ENCODE measurements at places on chromosomes 3 and 15.

GRCh38 chr3:44902628-44903027 lies 28.2 kb downstream of the TGM4 start:
- no peak for DNase-seq

- no peak for DNase-seq
Measured at GRCh38 chr3:42148982-42149432, 57.9 kb downstream of the TRAK1 start.

GRCh38 chr3:16916840-16917239 lies 32.1 kb downstream of the PLCL2 start:
- no peak for DNase-seq

DNA sequence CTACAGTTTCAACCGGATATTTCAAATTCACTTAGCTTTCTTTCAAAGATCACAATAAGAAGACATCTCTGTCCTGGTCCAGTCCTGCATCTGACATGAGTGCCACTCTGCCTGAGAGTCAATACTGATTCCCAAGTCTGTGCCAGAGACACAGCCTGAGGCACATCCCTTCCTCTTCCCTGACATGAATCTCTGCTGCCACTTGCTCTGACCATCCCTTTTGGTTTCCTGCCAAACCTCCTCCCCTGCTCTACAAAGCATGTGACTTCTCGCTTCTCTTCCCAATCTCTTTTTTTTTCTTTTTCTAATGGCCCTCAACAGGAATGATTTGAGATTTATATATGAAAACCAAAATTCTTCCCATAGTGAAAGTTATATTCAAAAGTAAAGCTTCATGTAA lies 117.9 kb downstream of the MECOM start:
- no peak for DNase-seq

- no peak for DNase-seq
Measured at GRCh38 chr3:193114431-193115340, 126.3 kb upstream of the PLAAT1 start.

GRCh38 chr3:29683018-29683993 lies 402.4 kb downstream of the RBMS3 start:
- DNase-seq = no peak

DNA sequence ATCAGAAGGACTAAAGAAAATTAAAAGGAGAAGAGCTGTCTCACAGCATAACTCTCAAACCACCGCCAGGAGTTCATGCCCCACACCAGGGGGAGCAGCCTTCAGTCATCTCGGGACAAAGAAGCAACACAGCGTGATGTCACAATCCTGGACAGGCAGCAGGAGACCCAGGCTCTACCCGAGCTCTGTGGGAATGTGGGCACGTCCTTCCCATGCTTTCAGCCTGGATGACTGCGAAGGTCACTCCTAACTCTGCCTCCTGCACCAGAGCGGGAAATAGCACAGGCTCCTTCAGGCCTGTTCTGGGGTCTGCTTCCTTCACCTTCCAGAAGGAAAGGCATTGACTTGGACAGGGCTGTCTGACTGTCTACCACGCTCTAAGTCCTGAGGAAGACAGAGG lies 31.3 kb downstream of the NOX5 start:
- no peak for DNase-seq

GRCh38 chr15:71443538-71443937 lies 328.3 kb downstream of the THSD4 start:
- DNase-seq = peak; percentile 44

GRCh38 chr15:81419332-81419943 lies 45.4 kb upstream of the TMC3 start:
- DNase-seq = no peak

- peak; percentile 58 for DNase-seq
Measured at GRCh38 chr15:90219421-90220141, 14.2 kb downstream of the CIB1 start.

- no peak for DNase-seq
Measured at GRCh38 chr3:62835554-62836236, 39.5 kb downstream of the CADPS start.

- DNase-seq = no peak
Measured at GRCh38 chr3:11170052-11170770, 15.9 kb downstream of the HRH1 start.

- no peak for DNase-seq
Measured at GRCh38 chr3:107251819-107252218, 125.4 kb upstream of the CCDC54 start.

DNA sequence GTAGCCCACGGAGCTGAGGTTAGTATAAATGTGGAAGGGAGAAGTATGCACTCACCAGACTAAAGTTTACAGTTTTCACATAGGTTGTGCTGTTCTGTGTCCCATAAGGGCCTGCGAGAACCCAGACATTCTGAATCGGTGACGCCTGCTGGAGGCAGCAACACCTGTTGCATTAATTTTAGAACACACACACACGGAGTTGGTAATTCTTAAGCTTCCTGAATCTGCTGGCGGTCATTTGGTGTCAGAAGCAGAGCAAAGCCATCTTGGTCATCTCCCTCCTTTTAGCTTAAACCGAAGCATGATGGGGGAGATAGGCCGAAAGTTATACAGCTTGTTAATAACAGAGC lies 41.1 kb upstream of the AP3B2 start:
- DNase-seq = peak; percentile 52

GRCh38 chr3:50516440-50516871 lies 13.0 kb upstream of the CACNA2D2 start:
- no peak for DNase-seq

DNA sequence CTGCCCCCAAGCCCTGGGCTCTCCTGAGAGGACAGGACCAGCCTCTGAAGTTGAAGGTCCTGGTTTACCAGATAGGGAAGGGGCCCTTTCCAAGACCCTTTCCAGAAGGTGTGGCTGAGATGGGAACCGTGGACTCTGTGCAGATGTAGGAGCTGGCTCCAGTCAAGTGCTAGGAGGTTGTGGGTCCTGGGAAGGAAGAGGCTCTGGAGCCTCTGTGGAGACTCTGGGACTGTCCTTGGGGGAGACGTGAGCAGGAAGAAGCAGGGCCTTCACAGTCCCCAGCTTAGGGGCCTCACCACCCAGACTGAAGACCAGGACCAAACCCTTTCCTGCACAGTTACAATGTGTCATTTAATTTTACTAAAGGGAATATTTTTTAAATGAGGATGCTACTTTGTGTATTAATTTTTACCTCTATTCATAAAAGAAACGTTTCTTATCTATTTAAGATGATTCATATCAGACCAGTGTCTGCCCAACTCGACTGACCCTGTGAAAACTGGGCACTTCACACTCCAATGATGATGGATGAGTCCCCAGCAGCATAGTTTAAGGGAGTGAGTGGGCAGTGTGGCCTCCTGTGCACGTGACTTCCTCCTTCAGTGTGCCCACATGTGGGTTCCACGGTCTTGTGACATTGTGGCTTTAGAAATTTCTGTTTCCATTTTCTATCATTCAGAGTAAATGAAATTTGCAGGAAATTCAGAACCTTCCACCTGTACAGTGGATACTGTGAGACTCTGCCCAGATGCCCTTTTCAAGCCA lies 10.9 kb downstream of the CCR5AS start:
- DNase-seq = peak; percentile 61

- DNase-seq = no peak
Measured at GRCh38 chr3:148253713-148254112, 444.0 kb upstream of the AGTR1 start.

DNA sequence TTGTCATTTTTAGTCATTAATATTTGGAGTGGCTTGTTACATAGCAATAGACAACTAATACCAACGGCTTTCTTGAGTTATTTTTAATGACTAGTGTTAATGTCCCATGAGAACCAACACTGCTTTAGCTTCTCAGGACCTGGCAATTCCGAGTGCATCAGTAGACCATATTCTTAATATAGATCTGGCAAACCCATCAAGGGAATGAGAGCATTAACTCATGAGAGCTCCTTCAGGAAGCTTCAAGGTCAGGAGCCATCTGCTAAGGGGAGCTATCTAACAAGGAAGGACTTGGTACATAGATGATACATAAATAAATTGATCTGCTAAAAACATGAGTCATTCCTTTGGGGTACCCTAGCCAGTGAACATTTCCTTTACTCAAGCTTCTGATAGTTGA lies 122.6 kb upstream of the EPHA3 start:
- DNase-seq = no peak

DNA sequence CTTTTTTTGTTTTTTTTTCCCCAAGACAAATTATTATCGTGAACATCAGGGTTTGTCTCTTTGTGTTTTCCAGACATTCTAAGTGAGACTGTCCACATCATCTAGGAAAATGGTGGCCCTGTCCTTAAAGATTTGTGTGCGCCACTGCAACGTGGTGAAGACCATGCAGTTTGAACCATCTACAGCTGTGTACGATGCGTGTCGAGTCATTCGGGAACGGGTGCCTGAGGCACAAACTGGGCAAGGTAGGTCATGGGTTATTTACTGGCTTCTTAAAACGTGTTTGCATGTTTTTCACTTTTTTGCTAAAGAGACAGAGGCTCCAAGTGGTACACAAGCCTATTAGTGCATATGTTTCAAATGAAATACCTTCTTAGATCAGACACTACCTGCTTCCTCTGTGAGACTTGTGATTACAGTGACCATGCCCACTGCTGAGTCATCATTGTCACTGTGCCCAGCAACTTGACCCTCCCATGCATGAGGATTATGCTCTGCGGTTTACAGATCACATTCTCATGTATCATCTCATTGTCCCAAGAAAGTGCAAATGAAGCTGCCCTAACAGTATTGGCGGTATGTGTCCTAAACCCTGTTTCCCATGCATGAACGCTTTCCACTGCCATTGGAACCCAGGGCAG lies 395.2 kb upstream of the TPM1 start:
- DNase-seq = no peak

GRCh38 chr3:143045639-143046038 lies 44.3 kb downstream of the U2SURP start:
- no peak for DNase-seq

- DNase-seq = no peak
Measured at GRCh38 chr15:77839456-77839855, 206.7 kb upstream of the LINGO1 start.

All from activated CD8-positive, alpha-beta memory T cell treated with anti-CD3 and anti-CD28 coated beads, Interleukin-2, amount 10 ng/mL, durations not matched to agents 7 days and 5 days (primary cell).